ENCODE measurements at places on chromosomes 5 and 9. TPM values are rescaled to one million over a fixed set of nuclear protein-coding genes. Genes with fewer than 3 reads are reported as not detected.

The DMGDH gene
- 2.9 TPM for polyA plus RNA-seq

GRCh38 chr5:145775893-145776444 lies 59.2 kb downstream of the PRELID2 start:
- peak; percentile 65 for DNase-seq

- DNase-seq: no peak
Observed at GRCh38 chr9:131873891-131874440, 134.1 kb upstream of the RAPGEF1 start.

The BTNL9 gene
- polyA plus RNA-seq: not detected

The ANKRD18B gene
- 0.74 TPM for polyA plus RNA-seq

Data from BJ (cell line).